ENCODE measurements at places on chromosomes 7 and 10.

- no peak for DNase-seq
These were observed 165.1 kb downstream of the GLRX3 start for GRCh38 chr10:130301021-130301892.

DNA sequence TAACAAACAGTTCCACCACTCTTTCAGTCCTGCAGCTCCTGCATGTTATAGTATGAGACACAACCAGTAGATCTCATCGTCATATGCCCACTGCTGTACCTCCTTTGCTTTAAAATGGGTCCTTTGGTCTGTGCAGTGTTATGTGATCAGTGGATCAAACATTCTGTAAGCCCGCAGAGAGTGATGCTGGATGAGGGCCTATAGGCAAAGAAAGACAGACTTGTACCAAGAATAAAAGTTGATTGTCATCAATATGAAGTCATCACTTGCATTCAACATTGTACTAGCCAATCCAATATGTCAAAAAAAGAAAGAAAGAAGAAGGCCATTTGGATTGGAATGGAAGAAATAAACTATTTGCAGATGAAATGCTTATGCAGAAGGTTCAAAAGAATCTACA is 79.8 kb upstream of the PHYHIPL start:
- DNase-seq: no peak

DNA sequence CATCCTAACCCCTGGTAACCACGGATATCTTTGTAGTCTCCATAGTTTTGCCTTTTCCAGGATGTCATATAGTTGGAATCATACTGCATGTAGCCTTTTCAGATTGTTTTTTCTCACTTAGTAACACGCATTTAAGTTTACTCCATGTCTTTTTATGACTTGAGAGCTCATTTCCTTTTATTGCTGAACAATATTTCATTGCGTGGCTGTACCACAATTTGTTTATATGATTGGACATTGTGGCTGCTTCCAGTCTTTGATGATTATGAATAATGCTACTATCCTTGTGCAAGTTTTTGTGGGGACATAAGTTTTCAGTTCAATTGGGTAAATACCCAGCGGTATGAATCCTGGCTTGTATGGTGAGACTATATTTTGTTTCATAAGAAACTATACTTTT is 60.8 kb downstream of the AOAH start:
- peak; percentile 11 for DNase-seq

GRCh38 chr7:74505471-74506324 is 52.0 kb downstream of the GTF2IRD1 start:
- DNase-seq: no peak

DNA sequence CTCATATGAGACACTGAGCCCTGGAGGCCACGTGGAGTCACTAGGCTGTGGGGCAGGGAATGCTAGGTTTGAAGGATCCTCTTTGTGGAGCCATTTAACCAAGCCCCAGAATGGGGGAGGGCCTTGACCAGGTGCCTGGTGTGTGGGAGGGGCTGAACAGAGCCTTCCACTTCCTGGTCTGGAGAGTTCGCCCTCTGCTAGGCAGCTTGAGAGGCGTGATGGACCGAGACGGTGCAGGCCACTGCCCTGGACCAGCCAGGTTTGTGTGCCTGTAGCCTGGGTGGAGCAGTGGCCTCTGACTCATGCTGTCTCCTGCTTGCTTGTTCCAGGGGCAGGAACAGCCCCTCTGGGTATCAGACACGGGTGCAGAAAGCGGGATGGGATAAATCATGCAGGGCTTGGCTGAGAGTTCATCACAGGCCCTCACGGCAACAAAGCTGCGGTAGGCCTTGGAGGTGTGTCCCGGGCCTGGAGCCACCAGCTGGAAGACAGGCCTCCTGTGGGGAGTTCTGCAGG is 27.4 kb downstream of the ADAMTS14 start:
- peak; percentile 22 for DNase-seq

GRCh38 chr7:114715907-114716306 is 206.0 kb upstream of the MDFIC start:
- DNase-seq: peak; percentile 6

GRCh38 chr10:48902096-48902495 is 37.5 kb downstream of the LRRC18 start:
- DNase-seq: no peak

GRCh38 chr10:103618575-103619423 is 125.3 kb downstream of the NEURL1 start:
- peak; percentile 80 for DNase-seq

GRCh38 chr10:95336702-95337101 is 45.9 kb upstream of the PDLIM1 start:
- no peak for DNase-seq

DNA sequence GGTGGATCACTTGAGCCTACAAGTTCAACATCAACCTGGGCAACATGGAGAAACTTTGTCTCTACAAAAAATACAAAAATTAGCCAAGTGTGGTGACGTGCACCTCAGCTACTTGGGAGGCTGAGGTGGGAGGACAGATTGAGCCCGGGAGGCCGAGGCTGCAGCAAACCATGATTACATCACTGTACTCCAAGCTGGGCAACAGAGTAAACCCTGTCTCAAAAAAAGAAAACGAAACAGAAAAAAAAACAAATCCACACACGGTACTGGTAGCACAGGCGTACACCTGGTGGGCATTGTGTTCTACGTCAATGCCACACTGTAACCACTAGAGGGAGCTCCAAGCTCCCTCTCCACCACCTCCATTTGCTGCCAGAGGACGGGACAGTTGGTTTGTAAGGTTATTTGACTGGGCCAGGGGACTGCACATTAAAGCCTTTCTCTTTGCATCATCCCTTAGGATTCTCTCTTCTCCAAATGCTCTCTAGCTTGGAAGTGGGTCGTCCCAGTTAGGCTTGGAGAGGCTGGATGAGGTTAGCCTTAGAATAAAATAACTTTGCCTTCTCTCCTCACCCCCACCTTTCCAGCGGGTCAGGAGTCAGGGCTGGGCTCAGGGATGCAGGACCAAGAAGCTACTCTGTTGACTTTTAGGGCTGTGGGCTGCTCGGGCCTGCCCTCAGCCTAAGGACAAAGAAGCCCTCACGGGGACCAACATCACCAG is 130.8 kb downstream of the SORBS1 start:
- DNase-seq: peak; percentile 66

DNA sequence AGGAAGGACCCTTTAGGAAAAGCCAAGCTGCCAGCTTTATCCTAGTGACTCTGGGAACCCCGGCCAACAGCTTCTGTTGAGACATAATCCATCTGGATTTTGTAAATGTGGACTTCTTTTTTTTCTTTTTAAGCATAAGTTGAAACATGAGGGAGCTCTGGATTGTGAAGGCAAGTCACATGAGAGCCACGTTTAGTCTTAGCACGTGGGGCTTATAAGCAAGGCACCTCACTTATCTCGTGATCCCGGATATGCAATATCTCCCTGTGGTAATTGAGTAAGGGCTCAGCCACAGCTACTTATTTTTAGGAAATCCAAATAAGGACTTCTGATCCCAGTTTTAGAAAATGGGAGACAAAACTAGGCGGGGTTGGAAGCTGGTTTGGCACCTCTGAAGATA is 111.2 kb upstream of the PTN start:
- peak; percentile 17 for DNase-seq

- DNase-seq: peak; percentile 56
These were observed 11.3 kb upstream of the KAZALD1 start for GRCh38 chr10:101050208-101051069.

DNA sequence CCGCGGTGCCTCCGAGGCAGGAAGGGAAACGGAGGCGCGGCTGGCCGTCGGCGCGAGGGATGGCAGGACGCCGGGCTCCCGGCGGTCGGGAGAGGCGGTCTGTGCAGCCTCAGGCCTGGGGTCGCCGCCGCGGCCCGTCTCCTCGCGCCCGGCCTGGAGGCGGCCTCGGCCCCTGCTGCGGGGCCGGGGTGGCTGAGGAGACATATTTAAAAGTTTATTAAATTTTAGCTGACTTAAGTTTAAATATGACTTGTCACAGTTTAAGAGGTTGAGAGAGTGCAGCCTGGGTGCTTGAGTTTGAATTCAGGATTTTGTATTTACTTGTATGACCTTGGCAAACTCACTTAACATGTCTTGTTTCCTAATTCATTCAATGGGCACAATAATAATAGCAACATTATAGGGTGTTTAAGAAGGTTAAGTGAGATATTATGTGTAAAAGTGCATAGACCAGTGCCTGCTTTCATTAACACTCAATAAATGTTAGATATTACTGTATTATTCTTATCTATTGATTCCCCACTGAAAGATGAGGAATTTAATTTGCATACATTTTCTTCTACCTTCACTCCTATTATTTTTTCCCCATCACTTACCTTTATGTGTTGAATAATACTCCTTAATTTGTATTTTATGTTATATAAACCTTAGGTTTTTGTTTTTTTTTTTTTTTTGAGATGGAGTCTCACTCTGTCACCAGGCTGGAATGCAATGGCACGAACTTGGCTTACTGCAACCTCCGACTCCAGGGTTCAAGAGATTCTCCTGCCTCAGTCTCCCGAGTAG is 718 bp downstream of the DYNC2I1 start:
- DNase-seq: no peak

DNA sequence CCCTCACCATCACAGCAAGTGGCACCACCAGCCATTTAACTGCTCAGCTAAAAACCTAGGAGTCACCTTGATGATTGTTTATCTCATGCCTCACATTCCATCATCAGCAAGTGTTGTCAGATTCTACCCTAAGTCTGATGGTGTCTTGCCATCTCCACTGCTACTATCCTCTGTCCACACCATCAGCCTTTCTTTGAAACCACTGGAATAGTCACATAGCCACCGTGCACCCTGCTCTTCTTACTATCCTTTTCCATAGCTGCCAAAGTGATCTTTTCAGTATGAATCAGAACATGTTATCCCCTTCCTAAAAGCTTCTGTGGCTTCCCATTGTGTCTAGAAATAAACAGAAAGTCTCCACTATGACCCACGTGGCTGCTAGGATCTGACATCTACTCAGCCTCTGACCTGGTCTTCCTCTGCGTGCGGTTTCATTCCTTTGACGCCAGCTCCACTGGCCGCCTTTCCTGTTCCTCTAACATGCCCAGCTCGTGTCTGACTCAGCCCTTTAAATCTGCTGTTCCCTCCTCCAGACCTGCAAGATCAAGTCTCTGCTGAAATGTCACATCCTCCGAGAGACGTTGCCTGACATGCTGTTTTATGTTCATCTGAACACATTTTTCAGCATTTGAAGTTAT is 16.5 kb upstream of the CHN2 start:
- DNase-seq: no peak

- DNase-seq: no peak
These were observed 74.5 kb downstream of the AFAP1L2 start for GRCh38 chr10:114329634-114330365.

- DNase-seq: no peak
These were observed 138.9 kb downstream of the GRK5 start for GRCh38 chr10:119346095-119346832.

All from EH (cell line).